ENCODE measurements at places on chromosomes 7 and 10.
A peak's percentile ranks its signal among the peaks of the same experiment; 100 is the strongest.

- peak; percentile 28 for DNase-seq
Measured at GRCh38 chr7:1193593-1194424, 33.8 kb upstream of the ZFAND2A start.

- DNase-seq, result no peak
Measured at GRCh38 chr7:146709451-146710027, 592.9 kb downstream of the CNTNAP2 start.

DNA sequence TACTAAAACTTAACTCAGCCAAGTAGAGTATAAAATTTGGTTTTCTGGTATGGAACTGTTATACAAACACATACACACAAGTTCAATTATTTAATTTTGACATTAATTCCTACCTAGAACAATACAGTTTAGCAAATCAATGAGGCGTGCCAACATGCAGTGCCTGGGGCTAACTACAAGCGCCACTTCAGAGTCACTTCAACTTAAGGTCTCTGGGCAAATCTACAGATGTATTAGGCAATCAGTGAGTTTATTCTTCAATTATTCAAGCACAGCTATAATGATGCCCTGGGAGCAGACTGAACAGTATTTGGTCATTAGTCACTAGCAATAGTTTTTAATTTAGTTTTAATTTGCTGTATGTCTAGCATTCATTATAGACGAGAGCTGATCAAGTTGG lies 51.6 kb downstream of the HIBADH start:
- DNase-seq, result no peak

DNA sequence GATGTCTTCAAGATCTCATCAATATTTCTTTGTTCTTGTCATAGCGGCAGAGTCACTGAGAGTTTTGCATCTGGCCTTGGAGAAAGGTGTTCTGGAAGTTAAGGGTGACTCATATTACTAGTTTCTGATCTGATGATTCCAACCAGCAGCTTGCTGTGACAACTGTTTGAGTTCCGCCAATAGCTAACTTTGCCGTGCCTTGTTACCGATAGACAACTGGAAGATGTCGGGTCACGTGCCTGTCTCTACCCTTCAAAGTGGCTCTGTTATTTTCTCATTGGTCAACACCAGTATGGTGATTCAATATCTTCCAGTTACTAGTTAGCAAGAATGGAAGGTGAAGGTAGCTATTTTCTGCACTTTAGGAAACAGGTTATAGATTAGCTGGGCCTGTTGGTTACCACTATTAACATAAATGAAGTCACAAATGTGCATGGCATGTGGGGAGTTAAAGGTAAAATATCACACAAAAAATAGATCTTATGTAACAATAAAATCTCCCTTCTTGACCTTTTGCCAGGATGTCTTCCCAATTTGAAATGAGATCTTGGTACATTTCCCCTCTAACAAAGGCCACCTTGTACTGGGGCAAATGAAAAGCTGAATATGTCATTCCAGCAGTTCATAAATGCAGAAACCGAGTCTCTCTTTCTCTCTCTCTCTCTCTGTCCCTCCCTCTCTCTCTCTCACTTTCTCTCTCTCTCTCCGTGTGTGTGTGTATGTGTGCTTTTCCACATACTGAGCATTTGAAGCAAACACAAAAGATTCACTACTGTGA lies 2.6 kb upstream of the MGAM2 start:
- no peak for DNase-seq

DNA sequence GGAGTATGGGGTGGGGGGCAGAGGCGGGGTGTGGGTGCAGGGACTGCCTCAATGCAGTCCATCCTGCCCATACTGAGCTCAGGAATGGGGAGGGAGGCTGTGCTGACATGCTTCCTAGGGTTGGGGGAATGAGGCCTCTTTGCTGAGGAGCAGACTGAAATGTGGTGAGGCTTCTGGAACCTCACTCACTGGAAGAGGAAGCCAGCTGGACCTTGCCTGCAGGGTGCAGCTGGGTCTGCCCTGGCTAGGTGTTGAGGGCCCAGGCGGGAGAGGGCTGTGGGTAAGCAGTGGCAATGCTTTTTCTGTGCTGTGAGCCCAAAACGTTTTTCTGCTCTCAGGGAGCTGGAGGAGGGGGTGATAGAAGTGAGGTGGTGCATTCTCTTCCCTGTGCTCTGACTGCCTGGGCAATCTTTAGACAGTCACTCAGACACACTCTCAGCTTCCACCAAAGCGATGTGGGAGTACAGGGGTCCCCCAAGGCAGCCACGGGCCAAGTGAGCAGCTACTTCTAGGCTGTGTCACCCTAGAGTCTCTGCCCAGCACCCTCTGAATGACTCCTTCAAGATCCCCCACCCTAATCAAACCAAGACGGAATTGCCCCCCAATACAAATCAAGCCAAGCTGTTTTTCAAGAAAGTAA lies 41.1 kb upstream of the BMPR1A start:
- DNase-seq, result no peak

- DNase-seq, result peak; percentile 16
Measured at GRCh38 chr7:37211097-37211880, 237.4 kb downstream of the ELMO1 start.

- peak; percentile 85 for DNase-seq
Measured at GRCh38 chr10:34581801-34582532, 233.1 kb downstream of the PARD3 start.

DNA sequence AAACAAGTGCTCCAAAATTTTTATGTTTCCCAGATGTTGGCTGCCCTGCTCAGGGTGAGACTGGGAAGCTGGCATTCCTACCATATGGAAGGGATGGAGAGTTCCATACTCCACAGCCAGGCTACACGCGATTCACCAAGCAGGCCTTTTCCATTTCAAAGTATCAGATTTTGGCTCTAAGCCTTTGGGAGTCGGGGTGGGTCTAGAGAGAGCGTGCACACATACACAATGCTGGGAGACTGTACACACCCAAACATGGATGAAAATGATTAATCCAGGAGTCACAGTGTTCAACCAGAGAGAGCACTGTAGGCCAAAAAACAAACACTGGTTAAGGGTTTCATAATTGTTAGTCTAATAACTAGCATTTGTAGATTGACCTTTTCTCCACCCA lies 295.0 kb downstream of the BICC1 start:
- DNase-seq, result no peak

- no peak for DNase-seq
Measured at GRCh38 chr7:18715988-18716387, 220.4 kb downstream of the HDAC9 start.

DNA sequence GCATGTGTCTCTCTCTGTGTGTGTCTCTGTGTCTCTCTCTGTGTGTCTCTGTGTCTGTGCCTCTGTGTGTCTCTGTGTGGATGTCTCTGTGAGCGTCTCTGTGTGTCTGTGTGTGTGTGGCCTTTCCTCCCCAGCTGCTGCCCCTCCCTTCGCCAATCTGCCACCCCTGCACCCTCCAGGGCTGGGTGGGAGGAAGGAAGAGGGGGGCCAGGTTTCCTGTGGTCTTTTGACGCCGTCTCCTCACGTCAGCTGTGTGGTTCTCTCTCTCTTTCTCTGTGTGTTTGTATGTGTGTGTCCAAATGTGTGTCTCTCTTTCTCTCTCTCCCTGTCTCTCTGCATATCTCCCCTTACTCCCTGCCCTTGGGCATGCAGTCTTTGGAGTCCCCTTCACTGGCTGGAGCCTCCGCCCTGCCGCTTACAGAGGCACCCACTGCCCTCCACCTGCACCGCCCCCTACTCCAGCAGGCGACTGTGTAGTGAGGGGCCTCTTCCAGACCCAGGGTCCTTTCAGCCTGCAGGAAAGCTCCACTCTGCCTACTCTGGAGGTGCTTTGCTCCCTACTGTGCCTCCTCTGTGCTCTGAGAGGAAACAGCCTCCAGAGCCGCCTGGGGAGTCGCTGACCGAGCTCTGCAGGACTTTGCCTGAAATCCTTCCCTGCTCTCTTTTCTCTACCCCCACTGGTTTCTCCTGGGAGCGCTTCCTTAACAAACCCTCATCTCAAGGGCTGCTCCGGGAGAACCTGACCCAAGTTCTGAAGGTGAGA lies 44.2 kb upstream of the C10orf71 start:
- no peak for DNase-seq

DNA sequence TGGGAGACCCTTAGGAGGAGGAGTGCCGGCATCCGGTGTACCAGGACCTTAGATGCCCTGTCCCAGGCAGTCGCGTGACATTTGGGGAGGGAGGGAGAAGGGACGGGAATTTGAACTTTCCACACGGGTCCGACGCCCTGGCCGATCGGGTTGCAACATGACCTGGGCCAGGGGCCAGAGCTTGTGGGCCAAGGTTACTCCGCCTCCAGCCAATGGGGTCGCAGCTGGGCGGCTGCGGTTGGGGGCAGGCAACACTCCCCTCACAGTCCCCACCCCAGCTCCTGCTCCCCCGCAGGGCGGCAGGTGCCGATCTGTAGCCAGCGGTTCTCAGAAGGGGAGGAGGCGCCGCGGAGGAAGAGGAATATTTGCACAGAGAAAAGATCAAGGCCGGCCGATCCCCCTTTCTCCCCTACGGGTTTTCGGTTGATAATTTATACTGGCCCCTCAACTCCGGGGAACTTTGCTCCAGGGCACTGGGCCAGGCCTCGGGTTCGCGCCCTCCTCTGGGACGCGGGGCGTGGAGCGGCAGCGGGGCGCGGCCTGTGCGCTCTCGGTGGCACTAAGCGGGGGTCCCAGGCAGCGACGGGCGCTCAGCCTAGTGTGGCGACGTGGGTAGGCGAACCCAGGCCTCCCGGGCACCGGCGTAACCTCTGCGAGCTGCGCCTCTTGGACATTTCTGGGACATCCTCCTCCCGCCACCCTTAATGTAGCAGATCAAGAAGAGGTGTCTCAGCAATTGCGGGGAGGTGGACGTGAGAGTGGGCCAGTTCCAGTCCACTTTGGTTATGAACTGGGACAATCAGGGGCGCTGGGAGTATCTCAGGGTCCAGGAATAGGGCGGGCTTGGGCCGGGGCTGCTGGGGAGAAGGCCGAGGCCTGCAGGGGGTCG lies 1.2 kb downstream of the MLXIPL start:
- DNase-seq, result no peak

GRCh38 chr7:86928308-86928707 lies 131.1 kb downstream of the ELAPOR2 start:
- DNase-seq, result no peak

- no peak for DNase-seq
Measured at GRCh38 chr7:7164591-7164990, 17.8 kb upstream of the C1GALT1 start.

GRCh38 chr7:146115851-146116520 lies 615 bp upstream of the CNTNAP2 start:
- DNase-seq, result peak; percentile 61

DNA sequence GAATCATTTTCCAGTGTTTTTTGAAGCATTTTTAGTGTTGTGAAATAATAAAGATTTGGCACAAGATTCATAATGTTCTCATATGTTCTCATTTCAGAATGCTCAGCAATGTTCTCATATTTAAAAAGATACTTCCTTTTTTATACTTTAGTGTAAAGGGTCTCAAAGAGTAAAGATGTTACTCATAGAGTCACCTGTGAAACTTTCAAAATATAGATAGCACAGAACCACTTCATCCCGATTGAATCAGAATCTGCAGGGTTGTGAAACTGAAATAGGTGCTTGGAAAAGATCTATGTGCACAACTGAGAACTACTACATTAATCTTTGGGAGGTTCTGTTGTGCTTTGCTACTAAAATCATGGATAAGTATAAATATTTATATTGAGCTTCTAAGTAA lies 144.7 kb downstream of the MDFIC start:
- DNase-seq, result no peak

DNA sequence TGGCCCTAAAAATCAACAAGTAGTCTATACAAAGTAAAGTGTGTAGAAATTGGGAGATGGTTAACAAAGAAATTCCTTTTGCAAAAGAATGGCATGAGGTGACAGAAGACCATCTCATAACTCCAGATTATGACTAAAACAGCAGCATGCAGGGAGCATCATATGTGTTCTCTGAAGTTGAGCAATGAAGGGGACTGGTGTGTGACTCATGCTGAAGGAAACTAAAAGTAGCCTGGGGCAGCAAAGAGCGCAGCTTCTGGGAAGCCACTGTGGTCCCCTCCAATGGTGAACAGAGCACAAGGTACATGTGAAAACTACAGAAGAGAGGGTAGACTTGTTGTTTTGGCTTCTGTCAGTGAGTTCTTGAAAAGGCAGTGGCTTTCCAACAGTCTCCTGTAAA lies 133.4 kb downstream of the MACC1 start:
- peak; percentile 35 for DNase-seq

GRCh38 chr7:4806983-4807597 lies 31.7 kb downstream of the AP5Z1 start:
- DNase-seq, result no peak

DNA sequence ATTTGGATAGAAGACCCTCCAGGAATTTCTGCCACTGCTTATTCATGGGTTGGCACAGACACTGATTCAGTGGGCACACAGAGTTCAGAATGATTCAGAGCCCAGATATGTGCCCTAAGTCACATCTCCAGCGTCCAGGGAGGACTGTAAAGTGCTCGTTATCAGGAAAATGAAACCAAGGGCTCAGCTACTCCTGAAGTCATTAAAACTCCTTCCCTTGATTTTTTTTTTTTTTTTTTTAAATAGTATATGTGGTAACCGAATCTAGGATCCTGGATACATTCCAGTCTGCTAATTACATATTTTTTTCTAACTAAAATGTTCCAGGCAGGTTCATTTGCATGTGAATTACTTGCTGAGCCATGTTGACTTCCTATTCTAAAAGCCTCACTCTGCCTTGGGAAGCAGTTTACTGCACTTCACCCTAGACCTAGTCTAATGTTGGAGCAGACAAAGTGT lies 34.7 kb downstream of the MET start:
- peak; percentile 66 for DNase-seq

- no peak for DNase-seq
Measured at GRCh38 chr10:123996302-123996701, 97.1 kb downstream of the CHST15 start.

DNA sequence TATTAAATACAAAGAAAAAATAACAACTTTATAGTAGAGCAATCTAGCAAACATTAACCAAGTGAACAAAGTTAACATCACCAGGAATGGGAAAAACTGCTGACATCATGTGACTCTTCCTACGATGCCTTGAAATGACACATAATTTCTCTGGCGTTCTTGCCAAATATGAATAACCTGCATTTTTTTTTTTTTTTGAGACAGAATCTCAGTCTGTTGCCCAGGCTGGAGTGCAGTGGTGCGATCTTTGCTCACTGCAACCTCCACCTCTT lies 126.5 kb upstream of the VKORC1L1 start:
- DNase-seq, result peak; percentile 31

DNA sequence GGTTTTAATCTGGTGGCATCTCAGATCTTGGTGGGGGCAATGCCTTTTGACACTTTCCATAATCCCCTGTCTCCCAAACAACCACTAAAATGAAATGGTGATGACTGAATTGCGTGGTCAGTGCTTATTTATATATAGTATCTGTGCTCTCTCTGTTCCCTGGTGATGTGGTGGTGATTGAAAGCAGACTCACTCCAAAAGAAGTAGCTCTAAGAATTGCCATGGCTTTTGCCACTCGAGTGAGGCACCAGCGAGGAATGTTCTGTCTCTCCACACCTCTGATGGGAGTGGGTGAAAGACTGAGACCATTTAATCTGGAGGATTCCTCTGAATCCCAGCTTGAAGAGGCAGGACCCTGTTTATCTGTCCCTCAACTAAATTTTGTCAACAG lies 2.8 kb downstream of the DUSP5 start:
- DNase-seq, result peak; percentile 76

GRCh38 chr7:12619461-12620069 lies 49.0 kb downstream of the SCIN start:
- DNase-seq, result no peak
